NCI-H1694 treated with DMSO at 0.1 percent for 48 hours (cell line): ENCODE measurements at places on chromosomes 5 and 9.

- DNase-seq = no peak
These were observed 111.0 kb downstream of the PCSK5 start for GRCh38 chr9:76001459-76001858.

- DNase-seq = no peak
These were observed 146.6 kb downstream of the SEC61B start for GRCh38 chr9:99368341-99369326.

DNA sequence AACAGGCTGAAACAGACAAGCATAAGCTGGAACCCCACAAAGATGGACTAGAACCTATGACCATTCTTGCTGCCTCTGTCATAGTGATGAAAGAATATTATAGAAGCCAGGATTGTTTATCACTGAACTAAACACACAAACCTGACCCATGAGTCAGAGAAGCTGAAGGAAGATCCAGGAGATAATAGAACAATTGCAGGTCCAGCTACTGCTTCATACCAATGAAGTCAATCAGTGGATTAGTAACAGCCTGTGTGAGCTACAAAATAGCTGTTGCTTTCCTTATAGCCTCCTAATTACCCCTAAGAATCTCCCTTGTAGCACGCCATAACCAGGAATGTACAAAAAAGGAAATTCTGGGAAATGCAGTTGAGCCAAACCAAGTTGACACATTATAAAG, 459.9 kb upstream of the ZNF462 start:
- DNase-seq = no peak

GRCh38 chr5:91111473-91112238, 271.5 kb downstream of the ARRDC3 start:
- no peak for DNase-seq

- DNase-seq = no peak
These were observed 73.0 kb upstream of the AGXT2 start for GRCh38 chr5:35120715-35121114.

DNA sequence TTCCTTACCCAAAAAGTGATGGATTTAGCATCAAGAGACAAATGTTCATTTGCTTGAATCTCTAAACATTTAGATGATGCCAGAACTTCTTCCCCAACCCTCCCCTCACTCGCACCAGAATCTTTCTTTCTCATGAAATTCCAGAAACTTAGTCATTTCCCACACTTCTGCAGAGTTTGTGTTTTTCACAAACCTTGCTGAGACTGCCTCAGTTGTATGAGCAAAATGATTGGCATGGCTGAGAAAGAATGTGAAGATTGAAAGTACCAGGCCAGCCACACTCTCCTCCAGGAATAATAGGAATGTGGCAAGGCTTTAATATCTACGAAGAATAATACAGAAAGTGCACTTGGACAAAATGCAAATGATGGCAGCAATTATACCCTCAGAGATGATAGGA, 428.3 kb upstream of the CDH6 start:
- no peak for DNase-seq

- no peak for DNase-seq
These were observed 20.2 kb downstream of the FAXDC2 start for GRCh38 chr5:154830219-154830595.

GRCh38 chr9:3342159-3342777, 183.5 kb downstream of the RFX3 start:
- no peak for DNase-seq

DNA sequence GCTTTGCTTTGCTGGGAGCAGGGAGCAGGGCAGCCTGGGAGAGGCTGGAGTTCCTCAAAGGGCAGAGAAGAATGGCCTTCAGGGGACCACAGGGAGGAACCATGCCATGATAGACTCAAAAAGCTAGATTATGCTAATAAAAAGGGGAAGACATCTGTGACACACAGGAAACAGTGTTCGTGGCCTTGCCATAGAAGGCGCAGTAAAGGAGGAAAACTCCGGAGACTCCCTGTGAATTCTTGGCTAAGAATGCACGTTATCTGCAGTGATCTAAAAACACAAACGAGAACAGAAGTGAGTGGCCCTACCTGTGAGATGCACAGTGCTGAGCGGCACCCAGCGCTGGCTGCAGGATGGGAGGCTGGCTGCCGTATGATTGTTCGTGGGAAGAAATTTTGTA, 15.9 kb upstream of the LTC4S start:
- DNase-seq = no peak

GRCh38 chr5:64654561-64654938, 35.8 kb upstream of the SHISAL2B start:
- no peak for DNase-seq

DNA sequence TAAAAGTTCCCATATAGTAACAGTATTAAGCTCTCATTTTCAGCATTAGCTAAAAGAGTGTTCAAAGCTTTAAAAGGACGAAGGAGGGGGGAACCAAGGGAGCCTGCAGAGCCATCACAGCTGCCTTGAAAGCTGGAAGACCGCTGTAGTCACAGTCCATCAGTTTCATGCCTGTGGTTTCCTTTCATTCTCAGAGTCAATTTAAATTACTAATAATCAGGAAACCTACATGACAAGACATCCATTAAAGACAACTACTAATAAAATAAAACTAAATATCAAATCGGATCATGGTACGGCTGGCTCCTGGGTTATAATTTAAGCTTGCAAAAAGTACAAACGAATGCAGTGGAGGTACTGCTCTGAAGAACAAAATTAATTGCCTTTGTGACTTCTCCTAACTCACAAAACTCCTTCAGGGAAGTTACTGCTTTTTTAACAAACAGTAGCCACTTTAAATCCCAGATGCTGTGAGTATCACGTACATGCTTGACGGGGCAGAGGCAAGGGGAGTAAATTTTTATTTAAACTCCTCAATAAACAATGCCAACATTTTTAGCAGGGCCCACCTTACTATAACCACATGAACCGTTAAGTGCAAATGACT, 213.5 kb downstream of the DENND1A start:
- DNase-seq = no peak

DNA sequence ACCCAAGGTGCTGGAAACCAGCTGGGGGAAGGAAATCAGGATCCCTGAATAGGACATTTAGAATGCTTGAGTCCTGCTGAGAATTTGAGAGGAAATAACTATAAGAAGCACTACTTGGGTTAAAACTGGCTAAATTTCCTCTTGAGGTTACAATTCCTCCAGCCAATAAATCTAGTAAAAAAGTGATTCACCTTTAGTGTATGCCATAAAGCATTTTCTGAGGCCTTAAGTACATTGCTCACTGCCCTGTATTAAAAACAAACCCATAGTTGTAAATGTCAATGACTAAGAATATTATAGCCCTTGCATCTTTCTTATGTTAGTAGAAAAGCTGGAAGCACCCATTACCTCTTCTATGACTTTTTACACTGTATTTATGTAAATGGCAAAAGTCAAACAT, 634.7 kb upstream of the ARRDC3 start:
- DNase-seq = no peak

DNA sequence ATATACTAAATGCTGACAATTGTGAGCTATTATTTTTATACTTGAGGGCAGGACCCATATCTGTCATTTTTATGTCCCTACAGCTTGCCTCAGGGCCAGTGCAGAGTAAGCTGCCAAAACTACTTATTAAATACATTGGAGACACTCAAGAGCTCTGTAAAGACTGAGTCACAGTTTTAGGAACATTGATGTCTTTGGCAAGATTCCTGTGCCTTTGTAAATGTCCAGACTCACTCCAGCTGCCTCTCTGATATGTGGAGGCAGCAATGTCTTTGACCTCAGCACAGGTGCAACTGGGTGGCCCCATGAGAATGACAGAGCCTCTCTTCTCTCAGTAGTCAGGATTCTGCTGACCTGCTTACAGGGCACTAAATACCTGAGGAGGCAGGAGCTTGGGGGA, 363.2 kb downstream of the OSTF1 start:
- DNase-seq = no peak

GRCh38 chr9:132489536-132489935, 79.5 kb downstream of the CFAP77 start:
- no peak for DNase-seq
